Heart left ventricle (tissue), 16 donors: ENCODE measurements at places on chromosomes 5 and 9. TPM values are rescaled to one million over a fixed set of nuclear protein-coding genes. Genes with fewer than 3 reads are reported as not detected.

- H3K27ac ChIP-seq: no peak overlapping the region
- DNase-seq: no peak
- H3K4me3 ChIP-seq: no peak overlapping the region
- no peaks in the 10 kb centered on the region for H3K27me3 ChIP-seq
- H3K36me3 ChIP-seq: no peaks in the 10 kb centered on the region
Observed at GRCh38 chr9:86488794-86489193, 134.6 kb upstream of the TUT7 start.

DNA sequence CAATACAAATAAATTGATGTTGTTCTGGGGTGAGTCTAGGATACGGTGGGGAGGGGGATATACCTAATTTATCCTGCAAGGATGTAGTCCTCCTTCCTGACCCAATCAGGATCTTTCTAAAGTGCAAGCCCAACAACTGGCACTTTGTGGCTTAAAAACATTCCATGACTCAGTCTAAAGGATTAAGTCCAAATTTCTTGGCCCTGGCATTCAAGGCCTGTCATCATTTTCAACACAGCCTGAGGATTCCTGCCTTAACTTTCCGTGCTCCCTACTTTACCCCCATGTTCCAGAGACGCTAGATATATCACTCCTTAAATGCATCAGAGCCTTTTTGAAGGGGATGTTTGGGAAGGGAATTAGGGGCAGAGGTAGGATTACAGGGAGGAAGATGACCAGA lies 1.0 kb downstream of the FAM221B start:
- no peaks in the 10 kb centered on the region for H3K27me3 ChIP-seq
- no peak for DNase-seq
- H3K36me3 ChIP-seq: no peaks in the 10 kb centered on the region
- H3K4me1 ChIP-seq: peaks cover 6% of the 10 kb centered on the region
- H3K4me3 ChIP-seq: no peak overlapping the region
- H3K27ac ChIP-seq: no peak overlapping the region

DNA sequence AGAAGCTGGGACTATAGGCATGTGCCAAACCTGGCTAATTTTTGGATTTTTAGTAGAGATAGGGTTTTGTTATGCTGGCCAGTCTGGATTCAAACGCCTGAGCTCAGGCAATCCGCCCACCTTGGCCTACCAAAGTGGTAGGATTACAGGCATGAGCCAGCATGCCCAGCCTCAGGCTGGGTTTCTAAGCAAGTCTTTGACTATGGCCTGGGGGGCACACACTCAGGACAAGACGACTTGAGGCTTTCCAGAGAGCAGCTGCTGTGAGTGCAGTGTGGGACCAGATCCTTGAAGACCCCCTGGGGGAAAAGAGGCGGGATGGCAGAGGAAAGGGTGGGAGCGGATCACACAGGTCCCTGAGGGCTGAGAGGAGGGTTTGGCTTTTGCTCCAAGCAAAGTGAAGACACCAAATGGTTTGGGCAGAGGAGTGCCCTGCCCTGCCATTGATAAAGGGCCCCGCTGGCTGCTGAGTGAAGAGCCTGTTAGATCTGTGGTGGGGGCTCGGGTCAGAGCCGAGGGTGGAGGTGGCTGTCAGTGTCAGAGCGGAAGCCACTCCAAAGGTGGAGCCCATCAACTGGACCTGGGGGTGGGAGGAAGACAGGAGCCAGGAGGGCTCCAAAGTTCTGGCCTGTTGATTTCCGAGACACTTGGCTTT lies 46.8 kb upstream of the FUBP3 start:
- no peaks in the 10 kb centered on the region for H3K27me3 ChIP-seq
- H3K4me3 ChIP-seq: no peak overlapping the region
- H3K36me3 ChIP-seq: no peaks in the 10 kb centered on the region
- no peak for DNase-seq

GRCh38 chr9:3246241-3246640 lies 279.6 kb downstream of the RFX3 start:
- no peak for DNase-seq
- no peak overlapping the region for H3K4me3 ChIP-seq
- H3K36me3 ChIP-seq: peaks cover 3% of the 10 kb centered on the region
- no peak overlapping the region for H3K27ac ChIP-seq

Gene KCNMB1
- total RNA-seq: 1.2 TPM
